ENCODE measurements at places on chromosomes 3 and 15. TPM values are rescaled to one million over a fixed set of nuclear protein-coding genes. Genes with fewer than 3 reads are reported as not detected.

The ATP13A5 gene
- not detected for total RNA-seq

The SLC22A13 gene
- 0.47 TPM for total RNA-seq

The DHFR2 gene
- total RNA-seq: 11.3 TPM

The TYRO3 gene
- total RNA-seq: 6.2 TPM

The GATM gene
- total RNA-seq: 0.65 TPM

DNA sequence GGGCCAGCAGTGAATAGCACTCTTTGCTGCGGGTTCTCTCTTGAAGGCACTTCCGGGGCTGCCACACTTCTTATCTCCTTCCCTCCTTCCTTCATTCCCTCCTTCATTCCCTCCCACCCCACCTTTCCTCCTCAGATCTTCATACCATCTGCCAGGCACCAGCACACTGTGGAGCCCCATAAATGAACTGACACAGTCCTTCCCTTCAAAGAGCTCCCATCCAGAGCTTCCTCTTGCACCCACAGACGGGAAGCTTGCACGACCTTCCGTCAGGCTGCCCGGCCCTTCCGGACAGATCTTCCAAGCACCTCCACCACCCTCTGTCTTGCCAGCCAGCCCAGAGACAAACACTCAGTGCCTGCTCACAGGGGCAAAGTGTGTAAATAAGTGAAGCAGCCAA lies 65.4 kb upstream of the HERC1 start:
- DNase-seq: no peak

GRCh38 chr3:111926266-111926676 lies 52.6 kb upstream of the ABHD10 start:
- DNase-seq: no peak

DNA sequence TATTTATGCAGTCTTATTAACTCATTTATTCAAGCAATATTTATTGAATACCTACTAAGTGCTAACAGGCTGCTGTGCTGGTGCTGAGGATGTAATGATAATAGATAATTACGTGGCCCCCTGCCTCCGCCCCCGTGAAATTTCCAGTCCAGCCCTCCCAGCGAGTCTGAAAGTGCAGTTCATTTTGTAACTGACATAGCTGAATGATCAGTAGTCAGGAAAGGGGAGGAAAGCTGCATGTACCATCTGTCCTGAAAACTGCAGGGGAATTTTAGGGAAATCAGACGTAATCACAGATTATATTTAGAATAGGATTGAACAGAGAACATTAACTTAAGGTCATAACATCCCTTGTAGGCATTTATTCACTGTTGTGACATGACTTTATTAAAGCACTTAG lies 736.8 kb downstream of the MCTP2 start:
- no peak for DNase-seq

DNA sequence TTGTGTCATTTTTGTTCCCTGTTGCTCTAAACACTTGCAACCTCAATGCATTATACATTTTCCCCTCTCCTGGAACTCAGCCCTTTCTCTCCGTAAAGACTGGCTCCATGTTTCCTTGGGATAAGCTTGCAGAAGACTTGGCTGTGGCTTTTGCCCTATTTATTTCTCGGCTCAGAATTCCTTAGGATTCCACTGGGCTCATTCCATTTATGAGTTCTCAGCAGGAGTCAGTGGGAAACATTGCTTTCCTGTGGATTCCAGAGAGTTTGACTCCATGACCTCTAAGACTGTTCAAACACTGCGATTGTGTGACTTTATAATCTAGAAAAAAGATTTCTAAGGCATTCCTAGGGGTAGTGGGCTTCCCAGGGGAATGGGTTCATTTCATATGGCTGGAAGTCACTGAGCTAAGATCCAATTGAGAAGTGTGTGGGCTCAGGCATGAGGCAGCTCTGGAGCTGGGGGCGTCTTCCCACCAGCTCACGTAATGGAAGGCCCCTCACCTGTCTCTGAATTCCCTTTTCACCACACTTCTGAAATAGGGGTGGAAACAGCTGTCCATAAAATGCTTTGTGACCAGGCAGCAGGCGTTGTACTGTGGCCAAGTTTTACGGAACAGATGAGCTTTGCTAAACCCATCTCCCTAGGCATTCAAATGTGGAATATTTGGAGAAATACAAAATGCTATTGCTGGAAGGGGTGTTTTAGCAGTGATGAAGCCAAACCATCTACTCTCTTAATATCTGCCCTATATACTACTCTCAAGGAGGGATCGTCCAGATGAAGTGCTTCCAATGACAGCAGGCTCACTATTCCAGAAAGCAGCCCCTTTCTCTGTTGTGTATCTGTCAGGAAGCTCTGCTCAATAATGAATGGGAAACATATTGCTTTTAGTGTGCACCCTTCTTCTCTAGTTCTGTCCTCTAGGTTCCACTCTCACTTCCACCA lies 91.8 kb upstream of the BCL6 start:
- no peak for DNase-seq

DNA sequence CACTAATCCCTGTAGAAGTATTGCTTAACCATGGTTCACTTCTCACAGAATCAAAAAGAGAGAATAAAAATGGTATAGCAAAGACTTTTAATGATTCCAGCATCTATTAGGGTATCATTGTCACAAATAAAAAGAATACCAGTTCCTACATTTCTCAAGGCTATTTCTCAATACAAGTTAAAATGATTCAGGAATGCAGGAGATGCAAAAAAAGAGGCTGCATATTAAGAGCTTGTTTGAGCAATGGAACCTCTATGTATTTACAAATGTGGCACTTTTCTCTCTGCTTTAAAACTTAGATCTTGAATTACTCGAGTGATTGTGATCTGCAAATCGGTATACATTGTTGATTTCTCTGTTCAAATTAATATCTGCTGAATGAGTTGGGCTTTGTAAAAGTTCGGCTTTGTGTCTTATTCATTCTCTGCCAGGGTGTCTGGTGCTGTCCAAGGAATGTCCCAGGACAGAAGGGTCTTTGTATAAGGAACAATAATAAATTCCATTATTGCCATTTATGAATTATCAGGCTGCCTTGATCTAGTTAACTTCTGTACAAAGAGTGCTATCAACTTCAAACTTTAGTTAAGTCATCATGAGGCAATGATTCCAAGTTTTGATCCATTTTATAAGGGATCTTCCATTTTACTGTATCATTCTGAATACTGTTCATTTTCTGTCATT lies 364.2 kb downstream of the RBMS3 start:
- DNase-seq: no peak

GRCh38 chr3:156187146-156187769 lies 66.9 kb downstream of the KCNAB1 start:
- no peak for DNase-seq

DNA sequence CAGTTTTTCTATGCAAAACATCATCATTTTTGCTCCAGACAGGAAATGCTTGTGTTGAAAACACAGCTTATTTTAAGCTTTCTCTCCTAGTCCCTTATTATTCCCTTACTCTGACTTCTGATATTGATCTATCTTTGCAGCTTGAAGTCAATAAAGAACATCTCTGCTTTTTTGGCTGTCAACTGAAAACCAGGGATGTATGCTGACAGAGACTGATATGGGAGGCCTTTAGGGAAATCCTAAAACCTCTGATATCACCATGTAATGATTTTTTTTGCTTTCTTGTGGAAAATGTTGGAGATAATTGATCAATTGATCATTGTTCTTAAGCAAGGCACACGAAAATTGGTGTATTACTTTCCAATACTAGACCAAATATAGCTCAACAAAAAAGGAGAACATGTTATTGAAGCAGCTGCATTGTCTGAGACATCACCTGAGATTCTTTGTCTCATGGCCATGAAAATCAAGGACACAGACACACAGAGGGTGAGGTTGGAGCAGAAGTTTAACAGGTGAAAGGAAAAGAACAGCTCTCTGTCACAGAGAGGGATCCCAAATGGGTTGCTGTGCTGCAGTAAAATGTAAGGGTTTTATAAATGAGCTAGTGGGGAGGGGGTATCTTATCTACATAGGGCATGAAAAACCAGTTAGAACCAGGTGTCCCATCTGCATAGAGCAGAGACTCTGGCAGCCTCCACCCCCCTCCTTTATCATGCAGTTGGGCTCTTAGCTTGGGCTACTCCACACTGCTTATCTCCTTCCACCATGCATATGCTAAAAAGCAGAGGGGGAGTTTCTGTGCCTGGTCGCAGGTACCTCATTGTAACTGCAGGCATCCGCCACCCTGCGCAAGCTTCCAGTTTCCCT lies 17.0 kb upstream of the SENP7 start:
- no peak for DNase-seq
